ENCODE measurements at places on chromosomes 2 and 18. TPM values are rescaled to one million over a fixed set of nuclear protein-coding genes. Genes with fewer than 3 reads are reported as not detected.

The DSC2 gene
- total RNA-seq, result 116 TPM

The TUBA4B gene
- not detected for total RNA-seq

The NEMP2 gene
- 2.4 TPM for total RNA-seq

The UGT1A5 gene
- 3.2 TPM for total RNA-seq

The KIF5C gene
- not detected for total RNA-seq

All from airway epithelial cell (primary cell).